ENCODE measurements at places on chromosomes 5 and 9.

DNA sequence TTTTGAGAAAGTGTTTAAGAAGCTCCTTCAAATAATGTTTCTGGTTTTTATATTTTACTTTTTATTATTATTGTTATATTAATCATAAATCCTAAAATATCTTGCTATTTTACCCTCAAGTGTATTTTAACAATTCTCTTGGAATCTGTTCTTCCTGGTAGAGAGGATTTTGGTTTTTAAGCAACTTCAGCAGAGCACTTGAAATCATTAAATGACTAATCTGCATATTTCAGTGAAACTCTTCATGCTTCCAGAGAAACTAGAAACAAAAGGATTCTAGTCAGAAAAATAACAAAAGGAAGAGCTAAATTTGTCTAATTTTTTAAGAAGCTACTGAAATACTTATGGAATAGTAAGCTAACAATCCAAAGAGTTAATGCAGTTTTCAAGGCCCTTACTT is 1057.3 kb downstream of the TLE1 start:
- no peak for DNase-seq

DNA sequence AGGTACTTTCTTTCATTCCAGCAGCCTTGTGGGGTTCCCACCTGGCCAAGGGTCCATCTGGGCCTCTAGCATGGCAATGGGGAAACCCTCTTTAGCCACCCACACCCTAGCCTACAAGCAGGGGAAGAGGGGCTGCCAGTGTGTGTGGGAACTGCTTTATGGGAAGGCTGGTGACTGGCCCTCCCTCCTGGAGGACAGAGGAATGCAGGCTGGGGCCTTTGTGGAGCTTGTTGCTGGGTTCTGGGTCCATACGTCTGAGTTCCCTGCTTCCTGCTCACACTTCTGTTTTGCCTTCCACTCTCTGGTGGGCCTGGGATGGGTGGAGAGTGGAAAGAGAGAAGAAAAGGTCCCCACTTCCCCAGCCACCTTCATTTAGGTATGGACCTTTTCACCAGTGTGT is 14.9 kb upstream of the PITX1 start:
- no peak for DNase-seq

GRCh38 chr9:16413509-16414016 is 456.9 kb downstream of the BNC2 start:
- DNase-seq: no peak

DNA sequence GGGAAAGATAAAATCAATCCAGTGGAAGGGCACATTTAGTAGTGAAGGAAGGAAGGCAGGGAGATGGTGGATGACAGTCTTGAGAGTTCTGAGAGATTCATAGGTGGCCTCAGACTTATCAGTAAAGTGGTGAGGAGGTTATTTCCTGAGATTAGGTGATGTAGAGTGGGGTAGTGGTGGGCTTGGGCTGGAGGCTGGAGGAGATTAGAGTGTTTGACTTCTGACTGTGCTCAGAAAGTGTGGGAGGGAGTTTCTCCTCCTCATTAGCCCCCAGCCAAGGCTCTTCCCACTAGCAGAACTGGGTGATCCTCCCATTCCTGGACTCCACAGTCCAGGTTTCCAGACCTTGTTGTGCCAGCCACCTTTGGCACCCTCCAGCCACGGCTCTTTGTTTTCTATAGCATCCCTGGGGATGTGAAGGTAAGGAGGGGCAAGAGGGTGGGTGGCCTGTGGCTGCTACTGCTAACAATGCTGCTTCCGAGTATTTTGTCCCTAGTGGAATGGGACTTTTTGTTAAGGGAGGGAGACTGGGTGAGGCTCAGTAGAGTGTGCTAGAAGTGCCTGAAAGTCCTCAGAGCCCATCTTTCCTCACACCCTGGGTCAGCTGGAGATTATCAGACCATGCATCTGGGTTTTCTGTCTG is 94.4 kb downstream of the ADRB2 start:
- DNase-seq: no peak

DNA sequence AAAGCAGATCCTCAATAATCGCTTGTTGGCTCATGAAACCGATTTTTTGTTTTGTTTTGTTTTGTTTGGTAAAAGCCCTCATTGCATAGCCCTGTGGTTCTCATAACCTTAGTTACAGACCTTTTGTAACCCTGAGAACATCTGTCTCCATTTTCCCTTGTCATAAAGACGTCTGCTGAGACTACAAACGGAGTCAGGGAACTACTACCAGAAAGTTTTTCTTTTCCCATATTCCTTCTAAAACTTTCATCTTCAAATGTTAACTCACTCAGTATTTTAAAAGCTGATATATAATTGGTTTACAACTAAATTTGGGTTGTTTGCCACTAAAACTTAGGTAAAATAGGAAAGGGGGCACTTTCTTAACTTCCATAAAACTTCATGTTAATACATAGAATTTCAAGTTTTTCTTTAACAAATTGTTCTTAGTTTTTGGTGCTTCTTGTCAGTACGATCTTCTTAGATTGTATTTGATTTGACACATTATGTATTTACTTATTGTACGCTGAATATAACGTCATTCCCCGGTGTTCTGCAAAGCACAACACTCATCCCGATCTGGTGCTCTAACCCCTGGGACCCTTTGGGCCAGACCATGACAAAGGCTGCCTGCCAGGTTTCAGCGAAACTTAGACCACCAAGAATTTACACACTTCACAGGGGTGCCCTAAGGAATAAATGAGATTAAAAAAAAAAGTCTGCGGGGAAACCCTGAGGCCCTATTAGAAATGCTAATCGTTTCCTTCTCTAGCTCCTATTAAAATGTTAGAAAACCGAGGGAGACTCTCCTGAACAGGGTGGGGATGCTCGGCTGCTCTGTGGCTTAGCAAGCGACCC is 1.1 kb upstream of the ANP32B start:
- no peak for DNase-seq

DNA sequence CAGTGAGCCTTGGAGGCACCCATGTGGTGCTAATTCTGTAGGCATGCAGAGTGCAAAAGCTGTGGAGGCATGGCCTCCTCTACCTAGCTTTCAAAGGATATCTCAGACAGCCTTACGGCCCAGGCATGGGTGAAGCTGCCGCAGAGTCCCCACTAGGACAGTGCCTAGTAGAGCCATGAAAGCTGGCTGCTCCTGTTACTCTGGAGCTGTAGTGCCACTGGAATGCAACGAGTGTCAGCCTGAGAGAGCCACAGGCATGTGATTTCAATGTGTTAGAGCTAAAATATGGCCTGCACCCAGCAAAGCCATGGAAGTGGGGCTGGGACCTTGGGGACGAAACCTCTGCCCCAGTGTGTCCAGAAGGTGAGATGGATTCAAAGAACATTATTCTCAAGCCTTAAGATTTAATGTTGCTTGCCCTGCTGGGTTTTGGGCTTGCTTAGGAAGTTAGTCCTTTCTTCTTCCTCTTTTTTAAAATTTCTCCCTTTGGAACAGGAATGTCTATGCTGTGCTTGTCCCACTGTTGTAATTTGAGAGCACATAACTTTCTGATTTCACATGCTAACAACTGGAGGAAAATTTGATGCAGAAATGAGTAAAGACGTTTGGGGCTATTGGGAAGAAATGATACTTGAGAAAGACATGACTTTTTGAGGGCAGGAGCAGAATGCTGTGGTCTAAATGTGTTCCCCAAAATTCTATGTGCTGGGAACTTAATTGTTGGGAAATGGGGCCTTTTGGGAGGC is 298.4 kb downstream of the PSAT1 start:
- no peak for DNase-seq

GRCh38 chr5:143154510-143155370 is 248.7 kb downstream of the NR3C1 start:
- no peak for DNase-seq

- no peak for DNase-seq
Observed at GRCh38 chr5:38715696-38716095, 130.1 kb upstream of the OSMR start.

DNA sequence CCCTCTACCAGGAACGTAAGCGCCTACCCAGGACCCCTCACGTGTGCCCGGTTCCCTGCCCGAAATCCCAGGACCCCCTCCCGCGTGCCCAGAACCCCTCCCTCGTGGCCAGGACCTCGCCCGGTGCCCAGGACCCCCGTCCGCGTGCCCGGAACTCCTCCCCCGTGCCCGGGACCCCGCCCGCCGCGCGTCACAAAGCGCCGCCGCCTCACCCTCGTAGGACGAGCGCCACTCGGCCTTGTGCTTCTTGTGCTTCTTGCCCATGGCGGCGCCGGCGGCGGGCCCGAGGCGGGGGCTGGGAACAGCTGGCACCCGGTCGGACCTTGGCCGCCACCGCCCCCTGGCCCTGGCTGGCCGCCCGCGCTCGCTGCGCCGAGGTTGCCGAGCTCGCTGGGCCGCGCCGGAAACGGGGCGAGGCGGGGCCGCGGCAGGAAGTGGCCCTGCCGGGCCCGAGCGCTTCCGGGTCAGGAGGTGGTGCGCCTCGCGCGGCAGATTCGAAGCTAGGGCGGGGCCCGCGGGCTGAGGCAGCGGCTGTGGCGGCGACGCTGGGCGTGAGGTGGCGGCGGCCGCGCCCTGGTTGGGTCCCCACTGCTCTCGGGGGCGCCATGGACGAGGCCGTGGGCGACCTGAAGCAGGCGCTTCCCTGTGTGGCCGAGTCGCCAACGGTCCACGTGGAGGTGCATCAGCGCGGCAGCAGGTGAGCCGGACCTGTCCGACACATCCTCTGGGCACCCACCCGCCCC is at the start of the genes BRD9 and TRIP13:
Gene BRD9, minus strand, starts transcription at position 408 of the 743 bp plus-strand sequence. Its CDS starts 144 bp downstream, at position 264.
Gene TRIP13, plus strand, starts transcription at position 491 of the 743 bp plus-strand sequence. Its CDS starts 115 bp downstream, at position 606.
- DNase-seq: peak; percentile 71

DNA sequence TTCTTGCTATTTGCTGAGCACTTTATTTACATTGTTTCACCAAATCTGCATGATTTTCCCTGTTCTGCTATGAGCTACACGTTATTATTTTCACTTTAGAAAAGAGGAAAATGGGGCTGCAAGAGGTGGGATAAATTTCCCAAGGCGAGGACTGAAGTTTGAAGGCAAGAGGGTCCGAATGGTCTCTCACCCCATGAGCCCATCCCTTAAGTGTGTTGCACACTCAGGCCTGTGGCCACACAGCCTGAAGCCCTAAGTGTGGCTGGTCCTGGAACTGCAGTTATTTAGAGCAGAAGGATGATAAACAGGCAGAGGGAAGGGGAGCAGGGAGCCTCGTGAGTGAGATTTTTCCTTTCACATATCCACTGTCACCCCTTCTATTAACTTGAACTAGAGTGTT is 7.8 kb downstream of the PDE8B start:
- no peak for DNase-seq

GRCh38 chr5:152271420-152271819 is 133.7 kb downstream of the NMUR2 start:
- no peak for DNase-seq

GRCh38 chr5:159178978-159179377 is 30.4 kb downstream of the RNF145 start:
- DNase-seq: no peak

- DNase-seq: peak; percentile 11
Observed at GRCh38 chr5:35129921-35130485, 82.3 kb upstream of the AGXT2 start.

- DNase-seq: no peak
Observed at GRCh38 chr5:1507014-1507375, 16.8 kb downstream of the LPCAT1 start.

DNA sequence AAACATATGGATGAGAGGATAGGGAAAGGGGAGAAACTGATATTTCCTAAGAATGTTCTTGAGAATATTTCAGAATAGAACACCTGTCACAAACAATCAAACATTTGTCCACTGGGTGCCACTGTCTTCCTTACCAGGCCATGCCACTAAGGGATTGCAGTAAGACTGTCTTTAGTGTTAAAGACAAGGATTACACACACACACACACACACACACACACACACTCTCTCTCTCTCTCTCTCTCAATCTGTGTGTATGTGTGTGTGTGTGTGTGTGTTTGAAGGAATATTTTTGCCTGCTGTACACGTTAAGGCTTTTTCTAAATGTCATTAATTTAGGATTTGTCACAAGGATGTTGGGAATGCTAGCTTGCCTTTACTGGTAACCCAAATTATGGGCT is 54.4 kb downstream of the CCDC192 start:
- no peak for DNase-seq

- DNase-seq: no peak
Observed at GRCh38 chr9:126240835-126241234, 85.8 kb upstream of the MVB12B start.

DNA sequence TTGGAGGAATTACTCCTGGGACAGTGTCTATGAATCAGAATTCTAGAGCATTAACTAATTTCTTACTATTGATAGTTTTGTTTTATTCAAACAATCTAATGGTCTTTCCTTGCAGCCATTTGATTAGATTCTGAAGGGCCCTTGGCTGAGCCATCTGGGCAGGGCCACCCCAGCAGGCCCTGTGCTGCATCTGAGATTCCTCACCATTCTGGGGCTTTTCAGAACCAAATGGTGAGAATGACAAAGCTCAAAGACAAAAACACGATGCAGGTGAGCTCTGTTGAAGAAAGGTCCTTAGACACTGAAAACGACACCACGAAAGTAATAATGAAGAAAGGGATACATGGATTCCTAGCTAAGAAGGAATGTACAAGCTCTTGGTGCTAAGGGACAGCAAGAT is 321.0 kb upstream of the IRX4 start:
- no peak for DNase-seq

DNA sequence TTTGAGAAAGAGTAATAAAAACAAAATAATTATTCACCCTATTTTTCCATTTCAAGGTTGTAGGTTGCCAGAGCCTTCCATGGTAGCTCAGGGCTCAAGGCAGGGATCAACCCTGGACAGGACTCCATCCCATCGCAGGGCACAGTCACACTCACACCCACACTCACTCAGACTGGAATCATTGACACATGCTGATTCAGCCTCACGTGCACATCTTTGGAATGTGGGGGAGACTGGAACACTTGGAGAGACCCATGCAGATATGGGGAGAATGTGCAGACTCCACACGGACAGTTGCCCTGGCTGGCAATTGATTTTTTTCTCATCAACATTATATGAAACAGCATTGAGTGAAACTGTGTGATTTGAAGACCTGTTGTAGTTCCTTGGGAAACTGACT is 234.1 kb downstream of the ADGRV1 start:
- DNase-seq: no peak

GRCh38 chr5:173331287-173331686 is 3.1 kb upstream of the STC2 start:
- DNase-seq: no peak

DNA sequence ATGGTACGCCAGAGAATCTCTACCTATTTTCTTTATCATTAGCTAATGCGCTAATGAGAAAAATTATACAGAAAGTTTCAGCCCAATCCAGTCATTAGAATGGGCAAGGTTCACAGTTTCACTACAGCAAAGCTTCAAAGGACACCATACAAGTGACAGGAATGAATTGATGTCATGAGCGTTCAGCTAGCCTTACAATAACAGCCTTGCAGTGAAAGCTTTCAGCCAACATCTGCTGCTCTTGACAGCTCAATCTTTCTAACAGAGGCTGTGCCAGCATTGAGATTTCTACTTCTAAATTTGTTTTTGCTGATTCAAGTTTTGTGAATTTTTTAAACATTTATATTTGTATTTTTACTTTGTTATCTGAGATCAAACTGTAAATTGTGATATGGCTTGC is 302.4 kb upstream of the FAM174A start:
- DNase-seq: no peak

All from activated T-cell treated with anti-CD3 and anti-CD28 coated beads for 4 hours (primary cell).